ENCODE measurements at places on chromosomes 3 and 15.
A peak's percentile ranks its signal among the peaks of the same experiment; 100 is the strongest.

DNA sequence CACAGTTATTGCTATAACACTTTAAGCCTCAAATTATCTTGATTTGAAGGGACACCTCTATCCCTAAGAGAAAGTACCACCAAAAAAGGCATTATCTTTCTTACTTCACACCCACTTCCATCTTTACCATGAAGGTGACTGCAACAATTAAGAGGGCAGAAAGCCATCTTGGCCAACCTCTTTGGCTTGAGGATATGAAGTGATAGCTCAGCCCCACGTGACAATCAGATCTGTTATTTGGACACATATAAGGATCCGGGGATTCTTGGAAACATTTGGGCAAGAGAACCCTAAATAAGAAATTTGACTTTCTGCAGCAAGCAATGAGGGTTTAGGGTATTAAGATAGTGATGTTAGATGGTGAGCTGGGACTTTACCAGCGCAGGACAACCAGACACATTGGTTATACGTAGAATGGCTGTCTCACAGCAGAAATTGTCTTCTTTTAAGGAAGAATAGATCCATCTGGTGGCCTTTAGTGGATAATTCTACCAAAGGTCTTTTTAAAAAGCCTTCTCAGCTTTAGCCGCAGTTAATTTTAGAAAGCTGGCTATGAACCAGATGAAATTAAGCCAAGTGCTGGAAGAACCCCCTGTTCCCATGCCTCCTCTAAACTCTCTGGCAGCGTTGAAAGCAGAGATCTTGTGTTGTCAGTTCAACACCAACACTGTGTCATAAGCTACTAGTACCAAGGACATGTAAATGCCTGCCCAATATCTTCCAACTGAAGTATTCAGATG lies 12.3 kb downstream of the HCLS1 start:
- H3K27me3 ChIP-seq: no peaks in the 10 kb centered on the region
- H3K4me1 ChIP-seq: peaks cover 30% of the 10 kb centered on the region
- no peak for DNase-seq
- H3K27ac ChIP-seq: peak overlapping the region; percentile 37
- H3K36me3 ChIP-seq: peaks cover 11% of the 10 kb centered on the region

- no peaks in the 10 kb centered on the region for H3K36me3 ChIP-seq
- H3K27me3 ChIP-seq: peaks cover 6% of the 10 kb centered on the region
- H3K4me1 ChIP-seq: no peaks in the 10 kb centered on the region
- DNase-seq: peak; percentile 58
- no peak overlapping the region for H3K27ac ChIP-seq
Observed at GRCh38 chr3:72665701-72666446, 182.4 kb downstream of the SHQ1 start.

- H3K4me3 ChIP-seq: no peak overlapping the region
- no peaks in the 10 kb centered on the region for H3K36me3 ChIP-seq
- peaks cover 3% of the 10 kb centered on the region for H3K4me1 ChIP-seq
- no peak for DNase-seq
Observed at GRCh38 chr3:143668924-143669790, 179.1 kb downstream of the SLC9A9 start.

- no peaks in the 10 kb centered on the region for H3K36me3 ChIP-seq
- H3K27me3 ChIP-seq: peaks cover 45% of the 10 kb centered on the region
- H3K4me1 ChIP-seq: no peaks in the 10 kb centered on the region
- H3K27ac ChIP-seq: no peak overlapping the region
Observed at GRCh38 chr3:187293516-187294430, 2.2 kb upstream of the MASP1 start.
